Hematopoietic multipotent progenitor cell (in vitro differentiated cells): ENCODE measurements at places on chromosomes 12 and 14.

DNA sequence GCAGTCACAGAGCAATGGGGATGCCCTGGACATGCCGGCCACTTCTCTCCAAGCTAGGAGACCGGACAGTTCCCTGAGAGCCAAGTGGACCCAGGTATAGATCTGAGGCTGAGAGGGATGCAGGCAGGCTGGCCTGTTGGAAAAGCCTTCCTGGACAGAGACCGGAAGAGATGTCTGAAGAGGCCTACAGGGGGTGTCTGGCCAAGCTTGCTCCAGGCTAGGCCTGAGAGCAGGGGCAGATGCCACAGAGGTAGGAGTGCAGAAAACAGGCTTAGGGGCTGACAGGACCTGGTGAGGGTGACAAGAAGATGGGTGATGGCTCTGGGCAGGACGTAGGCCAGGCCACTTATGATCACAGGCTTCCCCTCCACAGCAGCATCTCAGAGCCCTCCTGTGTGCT lies 30.2 kb downstream of the ARL6IP4 start:
- DNase-seq = no peak

DNA sequence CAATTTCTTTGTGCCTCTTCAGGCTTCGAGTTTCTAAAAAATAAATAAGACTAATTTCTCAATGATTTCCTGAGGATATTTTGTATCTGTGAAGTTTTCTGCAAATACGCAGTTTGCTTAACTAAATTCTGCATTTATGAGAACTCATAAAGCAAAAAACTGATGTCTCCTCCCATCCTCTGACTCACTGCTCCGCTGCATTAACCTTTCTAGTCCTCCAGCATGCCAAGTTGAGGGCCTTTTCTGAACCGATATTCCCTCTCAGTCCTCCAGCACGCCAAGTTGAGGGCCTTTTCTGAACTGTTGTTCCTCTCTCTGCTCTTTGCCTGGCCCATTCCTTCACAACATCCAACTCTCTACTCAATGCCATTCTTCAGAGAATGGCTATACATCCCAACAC lies 3.2 kb downstream of the IPO8 start:
- no peak for DNase-seq

GRCh38 chr14:71103662-71104484 lies 196.6 kb downstream of the PCNX1 start:
- peak; percentile 5 for DNase-seq

GRCh38 chr12:90990611-90991010 lies 14.2 kb downstream of the EPYC start:
- DNase-seq = no peak

- no peak for DNase-seq
These were observed 183.4 kb downstream of the ESR2 start for GRCh38 chr14:64110802-64111201.

DNA sequence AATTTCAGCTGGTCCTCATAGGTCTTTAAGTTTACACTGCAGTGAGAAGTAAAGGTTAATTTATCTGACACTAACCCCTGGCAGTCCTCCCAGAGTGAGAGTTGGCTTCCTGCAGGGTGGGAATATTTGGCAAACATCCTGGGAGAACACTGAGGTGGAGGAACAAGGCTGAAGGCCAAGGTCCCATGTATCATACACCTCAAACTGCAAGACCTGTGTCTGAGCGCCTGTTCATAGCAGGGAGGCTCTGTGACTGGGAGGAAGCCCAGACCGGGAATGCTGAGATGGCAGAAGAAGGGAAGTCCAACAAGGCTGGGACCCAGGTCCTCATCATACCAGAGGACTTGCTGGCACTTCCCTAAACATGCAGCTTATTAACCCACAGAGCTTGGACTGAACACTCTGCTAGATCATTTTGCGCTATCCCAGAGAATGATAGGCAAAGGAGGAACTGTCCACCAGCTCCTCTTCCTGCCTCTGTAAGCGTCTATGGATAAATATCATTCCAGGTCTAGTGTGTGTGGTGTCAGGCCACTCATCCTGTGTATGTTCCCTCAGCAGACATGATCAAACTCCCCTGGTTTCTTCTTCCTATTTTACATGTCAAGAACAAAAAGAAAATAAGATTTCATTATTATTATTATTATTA lies 199.6 kb upstream of the CNOT2 start:
- DNase-seq = no peak

DNA sequence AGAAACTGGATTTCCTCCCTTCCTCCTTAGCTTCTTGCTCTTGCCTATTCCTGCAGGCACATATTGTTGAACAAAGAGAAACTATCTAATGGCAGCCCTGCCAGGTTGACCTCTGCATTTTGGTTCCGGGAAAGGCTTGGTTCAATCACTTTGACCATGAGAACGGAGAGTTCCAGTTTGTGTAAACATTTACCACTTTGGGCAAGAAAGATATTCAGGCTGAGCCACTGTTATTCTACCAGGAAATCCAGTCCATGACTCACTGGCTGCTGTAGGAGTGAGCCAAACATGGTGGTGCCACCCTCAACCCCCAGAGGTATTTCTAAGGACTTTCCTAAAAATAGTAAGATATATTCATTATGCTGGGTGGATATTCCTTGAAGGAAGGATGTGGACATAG lies 242.2 kb upstream of the OR4E1 start:
- no peak for DNase-seq

- peak; percentile 39 for DNase-seq
These were observed 197.2 kb downstream of the CHST11 start for GRCh38 chr12:104653730-104654664.

DNA sequence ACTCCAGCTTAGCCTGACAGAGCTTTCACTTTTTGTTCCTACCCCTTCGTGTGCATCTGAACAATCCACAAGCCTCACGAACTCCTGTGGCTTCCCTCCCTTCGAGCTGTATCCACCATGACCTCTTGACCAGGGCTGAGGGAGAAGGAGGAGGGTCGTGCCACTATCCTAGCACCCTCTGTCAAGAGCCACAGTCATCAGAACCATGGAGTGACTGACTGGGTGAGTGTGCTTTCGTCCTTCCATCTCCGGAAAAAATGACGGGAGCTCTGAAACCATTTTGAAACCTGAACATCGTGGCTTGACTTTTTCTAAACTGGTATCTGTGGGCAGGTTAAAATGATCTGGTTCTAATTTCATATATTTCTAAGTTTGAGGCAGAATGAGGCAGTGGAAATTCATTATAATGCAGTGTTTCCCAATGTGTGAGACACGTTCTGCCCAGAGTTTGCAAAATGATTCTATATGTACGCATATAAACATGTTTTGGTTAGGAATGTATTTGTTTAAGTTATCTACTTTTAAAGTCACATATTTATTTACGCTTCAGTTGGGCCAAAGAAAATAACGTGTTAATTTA lies 27.0 kb downstream of the IL26 start:
- no peak for DNase-seq
